Neural crest cell (in vitro differentiated cells): ENCODE measurements at places on chromosomes 1 and 21. TPM values are rescaled to one million over a fixed set of nuclear protein-coding genes. Genes with fewer than 3 reads are reported as not detected.

DNA sequence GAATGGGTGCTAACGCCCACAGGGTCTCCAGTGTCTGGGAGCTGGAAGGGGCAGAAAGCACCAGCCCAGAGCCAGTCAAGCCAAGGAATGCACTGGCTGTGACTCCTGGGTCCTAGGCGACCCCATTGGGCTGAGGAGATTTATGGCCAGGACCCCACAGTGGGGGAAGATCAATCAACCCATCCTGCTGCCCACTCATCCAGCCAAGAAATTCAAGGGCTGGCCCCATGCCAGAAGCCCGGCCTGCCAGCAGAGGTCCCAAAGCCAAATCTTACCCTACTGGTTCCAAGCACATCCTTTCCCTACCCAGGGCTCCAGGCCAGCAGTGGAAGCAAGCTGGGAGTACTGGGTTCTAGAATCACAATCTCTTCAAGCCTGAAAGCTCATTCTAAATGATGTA is 6.8 kb upstream of the PDZK1IP1 start:
- H3K4me1 ChIP-seq, result peaks cover 6% of the 10 kb centered on the region
- H3K4me3 ChIP-seq, result no peak overlapping the region
- no peaks in the 10 kb centered on the region for H3K36me3 ChIP-seq
- H3K27ac ChIP-seq, result no peak overlapping the region
- DNase-seq, result no peak
- peaks cover 42% of the 10 kb centered on the region for H3K27me3 ChIP-seq

The SLFNL1 gene
- total RNA-seq, result 0.37 and 0.64 TPM in 2 replicates

The ETV3 gene
- total RNA-seq, result 29.0 and 29.7 TPM in 2 replicates

DNA sequence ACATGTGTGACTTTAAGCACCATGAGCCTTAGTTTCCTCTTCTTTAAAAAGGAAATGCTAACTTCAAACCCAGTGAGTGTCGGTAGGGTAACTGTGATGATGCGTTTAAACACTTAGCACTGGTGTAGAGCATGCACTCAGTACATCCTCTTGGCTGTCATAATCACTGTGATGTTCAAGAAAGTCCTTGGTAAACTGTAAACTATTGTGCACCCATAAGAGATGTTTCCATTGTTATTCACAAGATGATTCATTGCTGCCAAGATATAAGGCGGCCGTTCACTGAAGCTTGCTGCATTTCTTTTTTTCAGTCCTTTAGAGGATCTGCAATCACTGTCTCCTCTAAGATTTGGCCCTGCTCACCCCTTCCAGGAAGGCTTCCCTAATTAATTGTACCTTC is 61.8 kb upstream of the DAB1 start:
- H3K27ac ChIP-seq, result no peak overlapping the region
- DNase-seq, result no peak
- peaks cover 9% of the 10 kb centered on the region for H3K4me1 ChIP-seq
- H3K27me3 ChIP-seq, result no peaks in the 10 kb centered on the region

The PLPPR4 gene
- total RNA-seq, result 0.09 TPM in 1 of 2 replicates, not detected in the other

DNA sequence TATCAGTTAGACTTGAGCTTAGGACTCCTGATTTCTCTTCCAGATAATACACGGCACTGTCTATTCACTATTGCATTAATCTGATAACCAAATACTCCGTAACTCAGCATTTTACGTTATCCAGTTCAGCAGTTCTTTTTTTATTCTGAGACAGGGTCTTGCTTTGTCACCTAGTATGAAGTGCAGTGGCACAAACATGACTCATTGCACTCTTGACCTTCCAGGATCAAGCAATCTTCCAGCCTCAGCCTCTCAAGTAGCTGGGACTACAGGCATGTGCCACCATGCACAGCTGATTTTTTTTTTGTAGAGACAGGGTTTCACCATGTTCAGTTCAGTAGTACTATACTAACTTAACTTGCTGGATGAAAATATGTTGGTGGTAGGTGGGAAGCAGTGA is 156.4 kb downstream of the PATJ start:
- H3K4me1 ChIP-seq, result peaks cover 4% of the 10 kb centered on the region
- no peak overlapping the region for H3K4me3 ChIP-seq
- DNase-seq, result no peak

GRCh38 chr21:31489726-31490125 is 145.7 kb upstream of the TIAM1 start:
- no peak for DNase-seq
- H3K4me1 ChIP-seq, result no peaks in the 10 kb centered on the region
- peaks cover 24% of the 10 kb centered on the region for H3K36me3 ChIP-seq
- no peak overlapping the region for H3K27ac ChIP-seq
- H3K27me3 ChIP-seq, result no peaks in the 10 kb centered on the region
- H3K4me3 ChIP-seq, result no peak overlapping the region

GRCh38 chr1:198245379-198245778 is 88.6 kb downstream of the NEK7 start:
- peaks cover 4% of the 10 kb centered on the region for H3K4me1 ChIP-seq
- no peak overlapping the region for H3K4me3 ChIP-seq
- no peaks in the 10 kb centered on the region for H3K27me3 ChIP-seq
- H3K36me3 ChIP-seq, result peaks cover 6% of the 10 kb centered on the region
- no peak for DNase-seq

The LEFTY1 gene
- 0.65 TPM in 1 of 2 replicates, not detected in the other for total RNA-seq

- H3K27ac ChIP-seq, result peak overlapping the region; percentile 24
- DNase-seq, result no peak
- peaks cover 19% of the 10 kb centered on the region for H3K4me1 ChIP-seq
Observed at GRCh38 chr1:200724064-200724463, 14.6 kb upstream of the CAMSAP2 start.

DNA sequence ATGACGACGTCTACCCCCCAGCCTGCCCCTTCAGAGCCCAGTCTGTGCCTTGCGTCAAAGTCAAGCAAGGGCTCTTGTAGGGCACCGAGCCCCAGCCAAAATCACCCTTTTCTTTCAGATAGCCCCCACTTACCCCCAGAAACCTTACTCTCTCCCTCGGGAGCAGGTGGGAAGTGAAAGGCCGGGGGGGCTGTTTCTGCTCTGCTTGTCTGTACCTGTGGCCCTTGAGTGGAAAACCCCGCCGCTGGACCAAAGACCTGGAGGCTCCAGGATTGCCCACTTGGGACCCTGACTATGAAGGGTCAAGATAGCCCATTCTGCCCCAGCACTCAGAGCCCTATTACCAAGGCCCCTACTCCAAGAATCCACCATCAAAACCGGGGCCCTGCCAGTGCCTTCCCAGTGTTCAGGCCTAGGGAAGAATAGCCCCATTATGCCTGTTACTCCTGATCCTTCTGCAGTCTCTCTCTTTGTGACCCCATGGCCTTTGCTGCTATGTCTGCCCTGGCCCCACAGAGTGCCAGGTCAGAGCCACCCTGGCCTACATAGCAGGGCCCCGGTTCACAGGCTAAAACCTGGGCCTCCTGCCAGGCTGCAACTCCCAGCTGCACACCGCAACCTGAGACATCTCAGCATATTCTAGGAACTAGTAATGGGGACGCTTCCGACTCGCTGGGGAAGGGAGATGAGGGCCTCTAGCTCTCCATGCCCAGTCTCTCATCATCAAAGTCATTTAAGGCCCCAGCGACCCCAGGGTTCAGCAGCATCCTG is 22.2 kb upstream of the HPDL start:
- DNase-seq, result no peak
- peak overlapping the region; percentile 93 for H3K27ac ChIP-seq
- H3K36me3 ChIP-seq, result no peaks in the 10 kb centered on the region
- H3K27me3 ChIP-seq, result no peaks in the 10 kb centered on the region
- H3K4me3 ChIP-seq, result peak overlapping the region; percentile 93

- H3K4me3 ChIP-seq, result peak overlapping the region; percentile 82
- peaks cover 15% of the 10 kb centered on the region for H3K4me1 ChIP-seq
- no peak for DNase-seq
- H3K27ac ChIP-seq, result no peak overlapping the region
Observed at GRCh38 chr1:10793129-10793651, 3.3 kb downstream of the CASZ1 start.

DNA sequence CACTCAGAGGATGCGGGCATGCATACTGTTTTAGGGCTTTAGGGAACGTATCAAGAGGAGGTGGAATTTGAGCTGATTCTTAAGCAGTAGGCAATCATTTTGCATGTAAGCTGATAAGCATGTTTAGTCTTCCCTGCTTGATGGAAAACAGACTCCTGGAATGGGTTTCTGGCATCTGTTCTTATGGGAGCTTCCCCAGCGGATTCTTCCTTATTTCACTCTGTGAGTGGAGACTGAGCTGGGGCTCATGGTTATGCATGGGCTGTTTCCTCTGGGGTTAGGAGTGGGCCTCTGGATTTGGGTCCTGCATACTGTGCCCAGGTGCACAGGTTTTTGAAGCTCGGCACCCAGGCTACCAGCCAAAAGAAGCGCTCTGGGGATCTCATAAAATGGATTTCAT is 93.4 kb downstream of the DIRAS3 start:
- no peaks in the 10 kb centered on the region for H3K4me1 ChIP-seq
- H3K4me3 ChIP-seq, result no peak overlapping the region
- no peak for DNase-seq
- H3K27ac ChIP-seq, result no peak overlapping the region
- H3K27me3 ChIP-seq, result no peaks in the 10 kb centered on the region
- H3K36me3 ChIP-seq, result no peaks in the 10 kb centered on the region

GRCh38 chr21:38806942-38807284 is 1.2 kb downstream of the ETS2 start:
- peaks cover 6% of the 10 kb centered on the region for H3K27me3 ChIP-seq
- H3K4me3 ChIP-seq, result peak overlapping the region; percentile 93
- H3K27ac ChIP-seq, result peak overlapping the region; percentile 20
- peaks cover 3% of the 10 kb centered on the region for H3K36me3 ChIP-seq
- peaks cover 38% of the 10 kb centered on the region for H3K4me1 ChIP-seq

The SIKE1 gene
- total RNA-seq, result 65.0 and 65.7 TPM in 2 replicates

The TMEM82 gene
- total RNA-seq, result not detected in 2 replicates

The SH3D21 gene
- 5.4 and 5.9 TPM in 2 replicates for total RNA-seq

- H3K36me3 ChIP-seq, result no peaks in the 10 kb centered on the region
- no peak for DNase-seq
- no peak overlapping the region for H3K27ac ChIP-seq
- no peaks in the 10 kb centered on the region for H3K27me3 ChIP-seq
- no peak overlapping the region for H3K4me3 ChIP-seq
- peaks cover 7% of the 10 kb centered on the region for H3K4me1 ChIP-seq
Observed at GRCh38 chr21:27212441-27212840, 245.6 kb upstream of the ADAMTS5 start.

DNA sequence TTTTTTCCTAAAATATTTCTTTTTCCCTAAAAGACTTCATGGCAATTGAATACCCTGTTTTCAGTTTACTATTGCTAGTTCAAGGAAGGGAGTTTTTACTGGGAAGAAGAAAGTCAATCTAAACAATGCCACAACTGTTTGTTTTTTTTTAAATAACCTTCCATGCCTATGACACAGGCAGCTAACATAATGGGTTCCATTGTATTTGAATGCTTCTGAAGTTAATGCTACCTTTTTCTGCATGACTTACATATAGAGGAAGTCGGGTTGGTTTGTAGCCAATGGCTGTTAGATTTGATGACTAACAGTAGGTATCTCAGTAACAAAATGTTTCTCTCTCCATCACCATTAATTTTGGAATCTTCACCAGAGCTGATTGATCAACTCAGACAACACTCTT is 134.0 kb downstream of the KIF26B start:
- no peaks in the 10 kb centered on the region for H3K27me3 ChIP-seq
- DNase-seq, result no peak
- no peak overlapping the region for H3K4me3 ChIP-seq
- no peak overlapping the region for H3K27ac ChIP-seq
- no peaks in the 10 kb centered on the region for H3K36me3 ChIP-seq
- H3K4me1 ChIP-seq, result peaks cover 36% of the 10 kb centered on the region

- no peak for DNase-seq
- H3K36me3 ChIP-seq, result no peaks in the 10 kb centered on the region
- H3K27ac ChIP-seq, result no peak overlapping the region
- no peaks in the 10 kb centered on the region for H3K27me3 ChIP-seq
- H3K4me3 ChIP-seq, result no peak overlapping the region
- H3K4me1 ChIP-seq, result peaks cover 5% of the 10 kb centered on the region
Observed at GRCh38 chr1:245246433-245246832, 91.6 kb downstream of the KIF26B start.

The DIO1 gene
- not detected in 2 replicates for total RNA-seq

- peaks cover 47% of the 10 kb centered on the region for H3K27me3 ChIP-seq
- peaks cover 32% of the 10 kb centered on the region for H3K4me1 ChIP-seq
- no peak overlapping the region for H3K4me3 ChIP-seq
- no peak for DNase-seq
- H3K27ac ChIP-seq, result no peak overlapping the region
Observed at GRCh38 chr1:154752273-154753030, 117.6 kb downstream of the KCNN3 start.

- no peaks in the 10 kb centered on the region for H3K36me3 ChIP-seq
- DNase-seq, result no peak
- no peaks in the 10 kb centered on the region for H3K4me1 ChIP-seq
- H3K27me3 ChIP-seq, result no peaks in the 10 kb centered on the region
- no peak overlapping the region for H3K4me3 ChIP-seq
Observed at GRCh38 chr1:195185736-195186135, 1422.5 kb downstream of the KCNT2 start.

DNA sequence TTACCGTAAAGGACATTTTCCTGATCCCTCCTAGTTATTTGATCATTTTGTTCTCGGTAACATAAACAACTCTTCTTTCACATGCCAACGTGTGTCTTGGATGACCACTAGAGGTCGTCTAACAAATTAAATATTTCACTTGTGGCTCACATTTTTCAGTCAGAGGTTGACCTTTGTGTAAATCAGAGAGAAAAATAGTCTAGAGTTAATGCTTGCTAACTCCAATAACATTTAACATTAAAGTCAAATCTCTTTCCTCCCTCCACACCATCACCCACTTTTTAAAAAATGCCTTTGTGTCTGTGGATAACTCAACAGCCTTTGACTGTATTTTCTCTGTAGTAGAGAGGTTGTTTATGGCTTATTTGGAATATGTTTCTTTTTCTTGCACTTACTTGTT is 220.5 kb upstream of the B3GALT2 start:
- H3K4me1 ChIP-seq, result peaks cover 8% of the 10 kb centered on the region
- H3K4me3 ChIP-seq, result no peak overlapping the region
- H3K27me3 ChIP-seq, result no peaks in the 10 kb centered on the region
- no peaks in the 10 kb centered on the region for H3K36me3 ChIP-seq
- no peak for DNase-seq

The TP73 gene
- 1.5 and 2.1 TPM in 2 replicates for total RNA-seq

GRCh38 chr1:25819491-25820246 is at the start of gene MTFR1L:
Gene MTFR1L, plus strand, starts transcription at chr1:25819954. Its CDS starts 3,151 bp downstream, at chr1:25823105.
- peak; percentile 67 for DNase-seq
- H3K36me3 ChIP-seq, result no peaks in the 10 kb centered on the region
- peaks cover 11% of the 10 kb centered on the region for H3K27me3 ChIP-seq
- peak within 1 kb of the TSS; percentile 98 for H3K4me3 ChIP-seq
- peak within 1 kb of the TSS; percentile 97 for H3K27ac ChIP-seq
